ENCODE measurements at places on chromosomes 13 and 19.

DNA sequence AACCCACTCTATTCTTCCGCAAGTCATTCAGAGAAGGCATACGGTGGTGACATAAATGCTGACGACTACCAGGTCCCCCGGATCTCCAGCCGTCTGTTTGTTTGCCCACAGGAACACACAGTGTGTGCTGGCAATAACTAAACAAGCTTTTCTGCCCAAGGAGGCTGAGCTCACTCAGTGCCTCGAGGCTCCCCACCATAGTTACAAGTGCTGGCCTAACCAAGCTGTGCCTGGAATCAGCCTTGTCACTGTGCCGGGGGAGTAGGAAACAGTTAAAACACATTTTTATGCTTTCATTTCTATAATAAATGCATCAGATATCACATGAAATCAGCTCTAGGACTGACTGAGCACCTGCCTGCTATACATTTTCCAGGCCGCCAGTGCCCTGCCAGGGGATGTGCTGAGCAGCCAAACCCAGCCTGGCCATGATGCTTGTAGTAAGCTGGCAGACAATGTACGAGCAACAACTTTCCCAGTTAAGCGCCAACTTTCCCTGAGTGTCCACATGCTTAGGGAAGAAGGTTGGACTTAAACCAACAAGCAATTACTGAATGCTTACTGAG, 28.1 kb downstream of the BRD4 start:
- DNase-seq = peak; percentile 81

DNA sequence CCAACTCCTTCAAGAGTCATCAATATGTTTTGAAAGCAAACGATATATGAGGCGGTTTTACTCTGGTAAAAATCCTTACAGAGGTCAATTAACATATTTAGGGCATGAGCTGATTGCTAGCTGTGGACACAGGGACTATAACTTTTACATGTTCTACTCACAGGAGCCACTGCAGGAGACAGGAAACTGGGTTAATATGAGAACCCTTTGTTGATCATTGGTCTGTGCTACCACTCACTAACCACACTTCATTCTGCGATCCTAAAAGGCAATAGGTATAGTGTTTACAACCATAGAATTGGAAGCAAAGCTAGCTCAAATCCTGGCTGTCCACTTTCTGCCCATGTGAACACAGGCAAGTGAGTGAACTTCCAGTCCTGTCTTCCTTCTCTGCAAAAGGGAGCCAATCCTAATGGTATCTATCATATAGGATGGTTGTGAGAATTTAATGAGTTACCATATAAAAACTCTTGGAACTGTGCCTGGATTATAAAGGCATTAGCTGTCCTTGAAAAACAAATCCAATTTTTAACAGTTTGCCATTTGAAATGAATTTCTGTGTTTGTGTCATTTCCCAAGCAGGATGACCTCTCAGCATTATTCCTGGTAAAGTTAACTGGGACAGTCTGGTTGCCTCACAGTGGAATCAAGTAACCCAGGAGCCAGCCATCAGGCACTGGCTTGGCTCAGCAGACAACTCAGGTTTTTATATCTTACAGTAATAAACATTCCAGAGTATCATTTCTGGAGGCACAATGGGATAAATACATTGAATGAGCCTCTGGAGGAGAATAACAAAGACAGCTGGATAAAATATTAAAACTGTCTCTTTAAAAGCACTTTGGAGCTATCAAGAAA, 29.8 kb upstream of the RAP2A start:
- no peak for DNase-seq

DNA sequence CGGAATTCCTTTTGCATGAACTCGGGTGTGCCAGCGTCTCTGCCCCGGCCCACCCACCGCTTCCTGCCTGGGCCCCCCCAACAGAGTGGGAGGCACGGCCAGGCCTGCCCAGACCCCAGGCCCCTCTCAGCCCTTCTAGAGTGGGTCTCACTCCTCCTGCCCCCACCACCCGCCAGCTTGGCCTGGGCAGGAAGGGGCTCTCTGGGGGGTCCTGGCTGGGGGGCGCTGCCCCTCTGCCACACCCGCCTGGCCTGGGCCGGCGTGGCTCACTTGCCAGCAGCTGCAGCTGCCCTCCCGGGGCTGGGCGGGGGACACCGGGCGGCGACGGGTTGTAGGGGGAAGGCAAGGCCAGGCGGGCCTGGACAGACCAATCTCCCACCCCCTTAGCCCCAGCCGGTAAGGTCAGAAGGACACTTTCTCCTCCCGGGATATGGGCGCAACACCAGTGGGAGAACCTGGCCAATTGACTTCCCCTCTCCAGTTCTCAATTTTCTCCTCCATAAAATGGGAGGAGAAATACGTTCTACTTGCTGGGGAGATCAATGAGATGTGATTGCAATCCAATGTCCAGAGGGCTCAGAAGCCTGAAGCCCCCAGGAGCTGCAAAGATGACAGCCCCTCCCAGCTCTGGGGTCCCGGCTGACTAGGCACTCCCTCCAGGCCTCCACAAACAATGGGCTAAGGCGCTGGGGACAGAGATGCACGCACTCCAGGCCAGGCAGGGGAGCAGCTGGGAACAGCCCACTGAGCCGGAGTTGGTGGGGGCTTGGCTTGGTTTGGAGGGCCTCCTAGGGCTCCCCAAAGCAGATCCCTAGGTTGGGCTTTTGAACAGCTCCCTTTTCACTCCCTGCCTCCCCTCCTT, 2.4 kb downstream of the CRLF1 start:
- DNase-seq = no peak

GRCh38 chr13:51201886-51202285, 20.3 kb upstream of the FAM124A start:
- no peak for DNase-seq

GRCh38 chr13:39567569-39567968, 35.4 kb downstream of the LHFPL6 start:
- DNase-seq = no peak

GRCh38 chr13:35157143-35157755, 215.2 kb downstream of the NBEA start:
- DNase-seq = peak; percentile 25

DNA sequence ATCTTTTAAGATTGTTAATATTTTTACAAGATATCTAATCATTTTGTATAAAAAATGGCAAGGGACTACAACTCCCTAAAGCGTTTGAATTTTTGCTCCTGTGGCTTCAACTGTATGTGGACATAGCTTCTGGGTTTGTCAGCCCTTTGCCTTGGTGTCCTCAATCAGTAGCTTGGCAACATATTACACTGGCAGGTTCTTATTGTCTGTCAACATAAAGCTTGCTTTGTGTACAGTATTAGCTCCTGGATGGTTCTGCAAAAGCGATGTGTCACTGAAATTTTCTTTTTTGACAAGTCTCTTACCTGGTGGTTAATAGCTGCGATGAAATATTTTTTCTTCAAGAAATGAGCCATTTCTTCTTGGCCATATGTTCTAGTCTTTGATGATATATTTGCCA, 190.0 kb downstream of the HS6ST3 start:
- no peak for DNase-seq

GRCh38 chr19:15197275-15197941, 3.4 kb downstream of the NOTCH3 start:
- DNase-seq = no peak

DNA sequence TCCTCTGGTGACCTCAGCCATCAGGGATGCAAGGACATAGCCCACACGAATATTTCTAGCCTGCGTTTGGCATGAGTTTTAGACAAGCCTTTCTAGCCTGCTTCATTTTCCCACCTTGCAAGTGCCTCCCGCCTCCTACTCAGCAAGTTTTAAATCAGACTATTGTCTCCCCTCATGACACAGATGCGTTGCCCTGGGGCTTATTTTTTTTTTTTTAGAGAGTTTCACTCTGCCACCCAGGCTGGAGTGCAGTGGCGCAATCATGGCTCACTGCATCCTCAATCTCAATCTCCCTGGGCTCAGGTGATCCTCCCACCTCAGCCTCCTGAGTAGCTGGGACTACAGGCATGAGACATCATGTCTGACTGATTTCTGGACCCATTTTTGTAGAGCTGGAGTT, 14.6 kb downstream of the GJB2 start:
- DNase-seq = no peak

DNA sequence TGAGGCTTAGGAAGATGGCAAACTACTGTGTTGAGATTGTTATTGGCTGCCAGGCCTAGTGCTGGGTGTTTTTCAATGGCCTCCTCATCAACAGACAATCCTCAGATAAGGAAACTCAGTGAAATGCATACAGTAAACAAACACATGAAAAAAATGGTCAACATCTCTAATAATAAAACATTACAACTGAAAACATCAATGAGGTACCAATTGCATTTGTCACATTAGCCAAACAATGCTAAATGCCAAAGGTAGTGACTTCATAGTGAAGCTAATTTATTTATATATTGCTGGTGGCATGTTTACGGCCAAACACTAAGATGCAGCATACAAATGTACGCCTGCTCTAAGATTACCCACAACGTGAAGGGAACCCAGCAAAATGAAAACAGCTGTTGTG, 224.0 kb upstream of the UBL3 start:
- no peak for DNase-seq

GRCh38 chr13:111511805-111512504, 191.5 kb downstream of the TEX29 start:
- no peak for DNase-seq

- DNase-seq = no peak
Measured at GRCh38 chr13:82688400-82688994, 1193.8 kb downstream of the SLITRK1 start.

DNA sequence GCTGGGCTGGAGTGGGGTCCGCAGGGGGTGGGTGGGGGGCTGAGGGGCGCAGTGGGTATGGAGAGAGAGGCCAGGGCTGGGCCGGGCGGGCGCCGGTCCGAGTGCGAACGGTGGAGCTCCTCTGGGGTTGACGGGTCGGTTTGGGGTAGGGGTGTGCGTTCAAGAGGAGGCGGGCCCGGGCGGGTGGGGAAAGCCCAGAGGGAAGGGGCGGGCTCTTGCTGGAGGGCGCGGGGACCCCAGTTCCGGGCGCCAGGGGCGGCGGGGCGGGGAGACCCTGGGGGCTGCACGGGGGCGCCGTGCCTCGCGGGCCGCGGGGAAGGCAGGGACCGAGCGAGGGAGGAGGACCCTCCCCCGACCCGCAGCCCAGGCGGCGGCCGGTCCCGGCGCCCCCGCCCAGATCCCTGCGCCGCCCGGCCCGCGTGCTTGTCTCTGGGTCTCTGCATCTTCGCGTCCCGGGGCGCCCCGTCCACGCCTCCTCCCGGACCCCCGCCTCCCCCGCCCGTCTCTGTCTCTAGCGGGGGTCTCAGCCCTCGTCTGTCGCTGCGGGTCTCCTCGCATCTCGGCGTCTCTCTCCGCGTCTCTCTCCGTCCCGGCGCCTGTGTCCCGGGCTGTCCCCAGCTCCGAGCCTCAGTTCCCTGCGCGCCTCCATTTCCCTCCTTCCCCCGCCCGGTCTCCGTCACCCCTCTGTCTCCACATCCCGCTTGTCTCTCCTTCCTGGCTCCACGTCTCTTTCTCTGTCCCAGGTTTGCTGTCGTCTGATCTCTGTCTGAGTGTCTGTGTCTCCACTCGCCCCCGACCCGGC, 8.3 kb upstream of the SHISA7 start:
- no peak for DNase-seq

DNA sequence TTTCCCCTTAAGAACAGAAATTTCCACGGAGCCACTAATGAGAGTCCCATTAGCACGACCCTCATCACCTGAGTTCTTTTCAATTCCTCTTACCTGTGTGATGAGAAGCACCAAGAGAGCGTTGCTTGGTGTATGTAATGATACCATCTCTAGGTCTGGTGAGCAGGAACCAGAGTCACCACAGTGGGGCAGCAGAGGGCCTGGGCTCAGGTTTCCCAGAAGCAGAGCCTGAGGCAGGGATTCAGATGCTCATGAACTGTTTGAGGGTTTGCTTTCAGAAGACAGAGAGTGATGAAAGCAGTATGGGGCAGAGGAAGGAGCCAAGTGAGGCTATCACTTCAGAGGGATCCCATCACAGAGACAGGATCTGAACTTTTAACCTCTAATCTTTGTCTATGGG, 3.1 kb upstream of the PTPRH start:
- no peak for DNase-seq

GRCh38 chr13:77055158-77055557, 28.2 kb upstream of the FBXL3 start:
- peak; percentile 86 for DNase-seq

GRCh38 chr19:50300814-50301606, 28.2 kb downstream of the KCNC3 start:
- peak; percentile 17 for DNase-seq

- DNase-seq = no peak
Measured at GRCh38 chr19:41895745-41896580, 13.0 kb downstream of the ARHGEF1 start.

- peak; percentile 28 for DNase-seq
Measured at GRCh38 chr13:97342136-97342535, 91.8 kb upstream of the RAP2A start.

Data from LNCaP clone FGC (cell line).